Left cardiac atrium (tissue), 4 donors: ENCODE measurements at places on chromosomes 2 and 18. TPM values are rescaled to one million over a fixed set of nuclear protein-coding genes. Genes with fewer than 3 reads are reported as not detected.
A peak's percentile ranks its signal among the peaks of the same experiment; 100 is the strongest.

Gene FEZ2
- total RNA-seq: 46.5 TPM

Gene CPLX4
- not detected for total RNA-seq

- DNase-seq: no peak
Measured at GRCh38 chr2:33208400-33208799, 261.6 kb downstream of the LTBP1 start.

DNA sequence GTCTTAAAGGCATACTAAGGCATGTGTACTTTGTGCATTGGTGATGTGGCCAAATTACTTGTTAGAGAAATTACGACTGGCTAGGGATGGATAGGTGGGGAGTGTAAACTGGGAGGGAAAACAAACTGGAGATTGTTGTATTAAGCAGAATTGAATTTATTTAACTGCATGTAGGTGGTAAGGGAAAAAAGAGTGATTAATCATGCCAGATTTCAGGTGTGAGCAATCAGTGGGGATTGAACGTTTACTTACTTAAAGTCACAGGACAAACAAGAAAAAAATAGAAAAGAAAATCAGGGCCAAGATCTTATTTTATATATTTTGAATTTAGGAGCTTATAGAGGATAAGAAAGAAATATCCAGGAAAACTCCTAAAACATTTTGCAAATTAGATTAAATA lies 88.6 kb downstream of the GULP1 start:
- no peak for DNase-seq

DNA sequence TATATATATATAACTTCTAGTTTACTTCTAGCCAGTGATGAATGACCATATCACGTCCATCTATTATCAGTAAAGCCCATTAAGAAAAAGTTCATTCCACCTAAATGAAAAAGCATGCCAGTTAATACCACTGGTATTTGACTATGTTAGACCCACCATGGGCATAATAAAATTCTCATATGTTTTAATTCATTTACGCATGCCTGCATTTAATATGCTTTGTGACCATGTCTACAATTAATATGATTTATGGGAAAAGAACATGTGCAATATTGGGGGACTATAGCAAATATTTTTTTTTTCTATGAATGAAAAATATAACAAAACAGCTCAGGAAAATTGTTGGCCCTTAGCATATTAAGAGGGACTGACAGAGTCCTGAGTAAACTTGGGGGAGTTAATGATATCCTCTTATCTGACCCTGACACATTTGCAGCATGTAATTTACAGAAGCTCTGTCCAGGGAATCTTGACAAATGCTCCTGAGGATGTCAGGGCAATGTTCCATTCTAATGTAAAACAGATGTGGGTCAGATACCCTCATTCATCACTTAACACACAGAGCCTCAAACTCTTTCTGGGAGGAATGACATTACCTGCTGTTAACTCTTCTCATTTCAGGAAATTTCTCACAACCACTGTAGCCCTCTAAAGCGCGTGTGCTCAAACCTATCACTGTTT lies 90.6 kb downstream of the PAX3 start:
- DNase-seq: no peak

DNA sequence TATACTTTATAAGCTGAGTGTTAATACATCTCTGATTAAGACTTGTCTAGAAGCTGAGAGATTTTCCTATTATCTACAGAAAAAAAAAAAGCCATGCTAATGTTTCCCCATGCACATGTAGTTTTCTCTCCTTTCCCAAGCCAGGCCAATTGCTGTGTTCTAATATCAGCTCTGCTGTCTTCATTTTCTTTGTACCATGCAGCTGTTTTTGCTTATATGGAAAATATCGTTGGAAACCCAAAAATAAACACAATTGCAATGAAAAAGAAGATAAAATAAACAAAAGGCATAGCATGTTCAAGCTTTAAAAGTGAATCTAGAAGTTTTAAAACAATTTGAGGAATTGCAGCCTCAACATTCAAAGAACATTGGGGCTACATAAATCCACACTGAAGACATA lies 817.4 kb upstream of the ACVR2A start:
- no peak for DNase-seq

DNA sequence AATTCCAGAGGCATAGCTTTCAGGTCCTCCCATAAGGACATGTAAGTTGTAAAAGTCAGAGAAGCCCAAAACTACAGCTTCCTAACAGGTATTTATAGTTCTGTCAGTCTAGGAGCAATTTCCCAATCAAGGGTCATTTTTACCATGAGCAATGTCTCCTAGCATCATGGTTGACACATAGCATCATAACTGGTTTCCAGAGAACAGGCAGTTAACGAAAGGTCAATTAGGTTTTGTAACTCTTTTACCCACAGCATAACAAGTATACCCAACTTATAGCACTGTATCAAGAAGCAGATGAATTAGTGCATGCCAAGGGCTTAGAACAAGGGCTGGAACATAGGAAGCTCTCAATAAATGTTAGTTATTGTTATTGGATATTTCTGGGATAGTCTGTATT lies 110.1 kb downstream of the MREG start:
- no peak for DNase-seq

DNA sequence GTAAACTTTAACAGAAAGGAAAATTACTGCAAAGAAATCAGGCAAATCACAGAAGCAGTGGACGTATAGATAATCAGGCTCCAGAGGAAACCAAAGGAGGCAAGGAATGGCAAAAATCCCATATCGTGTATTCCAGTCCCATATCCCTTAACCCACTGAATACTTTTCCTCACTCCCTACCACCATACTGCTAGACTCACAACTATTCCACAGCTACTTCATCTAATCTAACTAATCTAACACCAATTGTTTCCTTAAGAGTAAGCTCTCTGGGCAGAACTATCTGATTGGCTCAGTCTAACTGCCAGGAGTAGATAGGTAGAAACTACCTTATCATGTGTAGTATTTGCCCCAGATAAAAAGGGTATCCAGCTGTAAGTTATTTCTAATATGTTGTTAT lies 16.3 kb downstream of the WDPCP start:
- DNase-seq: no peak

DNA sequence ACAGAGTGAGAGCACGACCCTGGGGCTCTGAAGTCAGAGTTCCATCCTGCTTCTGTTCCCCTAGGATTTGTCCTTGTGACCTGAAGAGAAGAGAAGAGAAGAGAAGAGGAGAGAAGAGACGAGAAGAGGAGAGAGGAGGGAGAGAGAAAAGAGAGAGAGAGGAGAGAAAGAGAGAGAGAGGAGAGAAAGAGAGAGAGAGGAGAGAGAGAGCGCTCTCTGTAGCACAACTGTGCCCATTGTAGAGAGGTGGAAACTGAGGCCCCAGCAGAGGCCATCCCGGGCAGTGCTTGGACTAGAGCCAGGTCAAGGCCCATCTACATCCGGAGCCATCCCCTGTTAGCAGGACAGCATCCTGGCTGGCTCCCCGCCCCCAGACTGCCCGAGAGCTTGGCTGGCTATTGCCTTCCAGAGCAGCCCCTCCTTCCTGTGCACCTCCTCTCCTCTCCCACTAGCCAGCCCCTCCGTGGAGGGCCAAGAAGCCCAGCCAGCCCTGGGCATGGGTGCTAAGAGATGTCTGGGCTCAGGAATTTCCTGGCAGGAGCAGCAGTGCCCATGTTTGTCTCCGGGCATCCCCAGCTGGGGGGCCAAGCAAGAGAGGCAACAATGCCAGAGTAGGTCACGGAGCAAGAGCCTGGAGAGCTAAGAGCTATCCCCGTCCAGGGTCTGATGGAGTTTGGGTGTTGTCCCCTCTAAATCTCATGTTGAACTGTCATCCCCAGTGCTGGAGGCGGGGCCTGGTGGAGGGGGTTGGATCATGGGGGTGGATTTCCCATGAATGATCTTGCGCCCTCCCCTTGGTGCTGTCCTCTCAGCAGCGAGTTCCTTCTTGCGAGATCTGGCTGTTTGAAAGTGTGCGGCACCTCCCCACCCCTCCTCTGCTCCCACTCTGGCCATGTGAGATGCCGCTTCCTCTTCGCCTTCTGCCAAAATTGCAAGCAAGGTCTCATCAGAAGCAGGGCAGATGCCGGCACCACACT lies 18.2 kb upstream of the GPR55 start:
- DNase-seq: no peak

- DNase-seq: no peak
Measured at GRCh38 chr2:42256505-42256904, 87.4 kb downstream of the EML4 start.

GRCh38 chr2:149038442-149039212 lies at the start of gene LYPD6B:
Gene LYPD6B, plus strand, starts transcription at chr2:149038699. Its CDS starts 92,250 bp downstream, at chr2:149130949.
- no peak for DNase-seq

DNA sequence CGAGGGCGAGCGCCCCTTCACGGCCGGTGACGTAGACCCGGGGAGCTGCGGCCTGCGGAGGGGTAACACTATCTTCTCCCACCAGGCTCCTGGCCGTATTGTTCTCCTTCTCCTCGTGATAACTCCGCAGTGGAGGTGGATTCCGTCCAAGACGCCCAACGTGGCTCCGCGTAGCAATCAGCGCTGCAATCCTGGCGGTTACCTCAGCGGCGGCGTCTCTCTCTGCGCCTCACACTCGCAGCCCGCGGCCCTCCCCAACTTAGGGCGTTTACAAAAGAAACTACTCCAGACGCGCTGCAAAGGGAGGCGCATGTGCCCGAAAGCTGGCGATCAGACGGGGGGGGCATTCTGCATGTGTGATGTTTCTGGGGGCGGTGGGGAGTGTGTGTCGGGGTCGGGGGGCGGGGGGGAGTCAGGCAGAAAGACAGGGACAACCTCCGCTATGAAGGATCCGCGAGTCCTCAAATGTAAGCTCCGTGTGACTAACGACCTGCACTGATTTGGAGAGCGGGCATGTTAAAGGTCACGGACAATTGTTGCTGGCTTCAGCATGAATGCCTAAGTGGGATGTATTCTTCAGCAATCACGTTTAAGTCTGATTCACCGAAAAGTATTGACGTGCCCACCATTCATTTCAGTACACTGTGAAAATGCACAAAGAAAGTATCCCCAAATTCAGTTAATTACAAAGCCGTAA lies 1.3 kb upstream of the ZNF516 start:
- DNase-seq: peak; percentile 80

- DNase-seq: no peak
Measured at GRCh38 chr2:77193858-77194448, 328.2 kb downstream of the LRRTM4 start.

DNA sequence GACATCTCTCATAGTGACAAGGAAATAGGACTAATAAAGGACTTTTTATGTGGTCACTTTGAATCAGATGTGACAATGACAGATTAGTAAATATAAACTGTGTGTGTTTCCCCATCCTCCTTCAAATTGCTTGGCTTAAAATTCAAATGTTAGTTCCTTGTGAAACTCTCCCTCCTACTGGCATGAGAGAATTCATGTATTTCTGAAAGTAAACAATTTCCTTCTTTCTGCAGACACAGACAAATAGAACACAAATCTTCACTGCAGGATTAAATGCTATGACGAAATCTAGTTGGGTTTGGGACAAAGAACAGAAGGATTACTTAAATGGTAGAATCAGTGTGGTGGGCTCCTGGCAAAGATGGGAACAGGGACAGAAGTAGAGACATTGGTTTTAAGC lies 328.7 kb upstream of the FAM98A start:
- DNase-seq: no peak
